Esophagus squamous epithelium (tissue), 5 donors: ENCODE measurements at places on chromosomes 5 and 9.

DNA sequence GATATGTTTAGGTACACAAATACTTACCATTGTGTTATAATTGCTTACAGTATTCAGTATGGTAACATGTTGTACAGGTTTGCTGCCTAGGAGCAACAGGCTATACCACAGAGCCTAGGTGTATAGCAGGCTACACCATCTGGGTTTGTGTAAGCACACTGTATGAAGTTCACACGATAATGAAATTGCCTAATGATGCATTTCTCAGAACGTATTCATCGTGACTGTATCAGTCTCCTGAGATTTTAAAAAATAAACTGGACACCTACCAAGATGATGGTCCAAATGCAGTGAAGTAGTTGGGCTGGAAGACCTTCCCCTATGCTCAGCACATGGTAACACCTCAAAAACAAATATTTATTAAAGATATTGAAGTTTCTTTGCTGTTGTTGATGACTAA lies 103.3 kb upstream of the NFIB start:
- no peak for DNase-seq

GRCh38 chr5:125634216-125634835 lies 788.9 kb upstream of the GRAMD2B start:
- no peak for DNase-seq

DNA sequence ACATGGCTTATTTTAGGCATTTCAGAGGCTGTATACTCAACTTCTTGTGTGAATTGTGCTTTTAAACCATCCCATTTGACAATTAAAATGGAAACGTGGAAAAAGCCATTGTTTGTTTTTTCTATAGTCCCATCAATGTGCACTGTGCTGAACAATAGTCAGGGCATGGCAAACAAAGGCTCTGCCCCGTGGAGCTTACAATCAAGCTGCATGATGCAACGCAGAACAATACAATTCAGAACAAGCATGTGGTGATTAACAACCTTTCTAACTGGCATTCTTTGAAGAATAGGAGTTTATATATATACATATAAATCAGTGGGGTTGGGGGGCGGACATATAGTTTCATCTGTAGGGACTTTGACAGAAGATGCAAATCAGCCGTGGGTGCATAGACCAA lies 2125.4 kb upstream of the WWC1 start:
- no peak for DNase-seq

GRCh38 chr5:103264508-103264907 lies 5.9 kb downstream of the MACIR start:
- no peak for DNase-seq

GRCh38 chr5:3359642-3360041 lies 236.0 kb upstream of the IRX1 start:
- DNase-seq, result no peak

GRCh38 chr5:157108976-157109375 lies at the start of gene HAVCR2:
Gene HAVCR2 (minus strand): TSS chr5:157109044. CDS start chr5:157108983, 61 bp downstream.
- DNase-seq, result no peak

- no peak for DNase-seq
Measured at GRCh38 chr5:82445726-82446335, 167.7 kb upstream of the RPS23 start.

GRCh38 chr5:178231539-178232123 lies 971 bp downstream of the PHYKPL start:
- no peak for DNase-seq

DNA sequence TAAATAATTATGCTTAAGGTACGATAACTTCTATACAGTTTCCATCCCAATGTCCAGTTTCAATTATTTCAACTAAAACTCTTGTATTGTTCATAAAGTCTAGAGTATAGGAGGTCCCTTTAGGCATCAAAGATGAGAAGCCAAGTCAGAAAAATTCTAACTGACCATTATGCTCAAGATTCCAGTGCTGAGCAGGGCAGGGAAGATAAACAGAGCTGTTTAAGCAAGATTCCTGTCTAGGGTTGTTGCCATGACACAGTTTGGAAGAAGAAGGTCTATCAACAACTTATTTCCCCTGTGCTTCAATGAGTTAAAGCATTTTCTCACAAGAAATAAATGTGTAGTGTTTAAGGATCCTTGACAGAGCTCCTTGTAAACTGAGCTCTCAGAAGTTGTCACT lies 48.9 kb upstream of the MTAP start:
- no peak for DNase-seq

GRCh38 chr5:98309785-98310598 lies 463.5 kb upstream of the RGMB start:
- DNase-seq, result no peak

DNA sequence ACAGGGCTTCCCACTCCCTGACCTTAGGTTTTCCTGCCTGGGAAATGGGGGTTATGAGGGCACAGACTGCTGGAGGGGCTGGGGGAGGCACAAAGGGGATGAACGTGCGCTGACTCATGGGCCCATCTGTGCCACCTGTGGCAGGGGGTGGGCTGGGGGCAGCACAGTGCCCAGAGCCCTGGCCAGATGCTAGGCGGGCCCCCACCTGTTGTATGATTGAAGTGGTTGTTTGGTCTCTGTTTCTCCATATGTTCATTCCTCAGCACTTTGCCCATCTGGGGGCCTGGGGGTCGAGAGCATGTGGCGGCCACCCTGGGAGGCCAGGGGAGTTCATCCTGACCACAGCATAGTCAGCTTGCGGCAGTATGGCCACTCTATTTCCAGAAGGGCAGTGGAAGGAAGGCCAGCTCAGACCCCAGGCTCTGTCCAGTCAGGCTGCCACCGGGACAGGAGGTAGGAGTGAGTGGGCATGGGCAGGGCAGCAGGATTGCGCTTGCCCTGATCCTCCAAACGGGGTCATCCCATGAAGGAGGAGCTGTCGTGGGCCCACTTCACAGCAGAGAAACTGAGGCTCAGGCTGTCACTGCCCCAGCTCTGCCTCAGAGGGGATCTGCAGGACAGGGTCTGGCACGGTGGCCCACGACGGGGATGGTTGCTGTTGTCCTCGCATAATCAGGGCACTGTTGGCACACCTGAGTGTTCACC lies 841 bp upstream of the NINJ1 start:
- no peak for DNase-seq

DNA sequence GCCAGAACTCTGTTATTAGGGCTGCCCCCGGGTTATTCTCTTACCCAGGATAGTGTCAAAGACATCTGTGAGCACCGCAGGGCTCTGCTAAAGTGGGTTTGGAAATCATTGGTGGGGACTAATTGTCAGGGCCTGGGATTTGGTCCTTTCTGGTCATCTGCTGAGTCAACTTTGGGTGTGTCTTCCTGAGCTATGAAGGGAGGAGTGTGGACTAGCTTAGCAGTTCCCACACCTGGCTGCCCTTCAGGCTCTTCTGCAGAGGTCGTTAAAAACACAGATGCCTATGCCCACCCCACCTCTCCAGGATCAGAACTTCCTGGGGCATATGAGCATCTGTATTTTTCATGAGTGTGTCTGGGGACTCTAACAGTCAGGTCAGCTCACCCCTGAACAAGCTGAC lies 352.2 kb downstream of the SLIT3 start:
- no peak for DNase-seq

DNA sequence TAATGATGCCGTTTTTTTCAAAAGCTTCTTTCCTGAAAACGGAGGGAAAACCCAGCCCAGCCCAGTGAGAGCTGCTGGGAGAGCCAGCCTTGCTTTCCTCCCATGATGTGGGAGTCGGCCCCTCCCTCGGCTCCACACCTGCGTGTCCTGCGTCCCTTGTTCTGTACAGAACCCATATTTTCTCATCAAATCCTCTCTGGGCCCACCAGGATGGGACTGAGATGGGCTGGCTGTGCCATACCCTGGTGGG lies 8.9 kb downstream of the FLT4 start:
- DNase-seq, result no peak

DNA sequence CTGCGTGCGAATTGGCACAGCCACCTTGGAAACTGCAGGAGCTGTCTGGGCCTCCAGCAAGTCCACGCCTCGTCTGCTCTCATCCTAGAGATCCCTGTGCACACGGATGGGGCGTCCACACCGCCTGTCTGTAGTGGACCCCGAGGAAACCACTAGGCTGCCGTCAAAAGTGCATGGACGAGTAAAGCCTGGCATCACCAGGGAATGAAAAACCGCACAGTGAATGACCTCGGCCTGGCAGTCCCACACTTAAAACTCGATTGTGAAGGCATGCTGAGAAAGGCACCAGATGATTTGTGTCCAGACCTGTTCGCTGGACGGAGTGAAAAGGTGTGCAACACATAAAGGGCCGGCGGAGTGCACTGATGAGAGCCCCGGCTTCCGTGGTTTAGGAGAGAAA lies 50.8 kb downstream of the MRPL36 start:
- DNase-seq, result no peak

- no peak for DNase-seq
Measured at GRCh38 chr9:20624201-20625002, 2.1 kb upstream of the MLLT3 start.

DNA sequence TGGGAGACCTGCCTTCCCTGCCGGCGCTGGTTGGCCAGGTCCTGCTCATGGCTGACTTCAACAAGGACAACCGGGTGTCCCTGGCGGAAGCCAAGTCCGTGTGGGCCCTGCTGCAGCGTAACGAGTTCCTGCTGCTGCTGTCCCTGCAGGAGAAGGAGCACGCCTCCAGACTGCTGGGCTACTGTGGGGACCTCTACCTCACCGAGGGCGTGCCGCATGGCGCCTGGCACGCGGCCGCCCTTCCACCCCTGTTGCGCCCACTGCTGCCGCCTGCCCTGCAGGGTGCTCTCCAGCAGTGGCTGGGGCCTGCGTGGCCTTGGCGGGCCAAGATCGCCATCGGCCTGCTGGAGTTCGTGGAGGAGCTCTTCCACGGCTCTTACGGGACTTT lies 10.6 kb downstream of the DIPK1B start:
- no peak for DNase-seq

DNA sequence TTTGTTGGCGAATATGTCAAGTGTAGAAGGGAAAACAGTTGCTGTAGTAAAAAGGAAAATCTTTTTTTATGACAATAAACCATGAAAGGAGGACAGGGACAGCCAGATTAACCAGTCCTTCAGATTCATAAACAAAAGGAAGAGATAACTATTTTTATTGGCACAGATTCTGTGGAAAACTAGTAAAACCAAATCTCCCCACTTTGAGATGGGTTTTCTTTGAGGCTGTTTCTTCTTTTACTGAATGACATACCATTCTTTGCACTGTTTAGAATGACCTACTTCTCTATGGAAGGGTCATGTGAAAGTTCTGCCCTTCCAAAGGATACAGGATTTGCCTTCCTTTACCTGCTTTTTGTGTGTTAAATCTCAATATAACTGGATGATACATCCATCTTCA lies 13.7 kb downstream of the CAST start:
- no peak for DNase-seq

DNA sequence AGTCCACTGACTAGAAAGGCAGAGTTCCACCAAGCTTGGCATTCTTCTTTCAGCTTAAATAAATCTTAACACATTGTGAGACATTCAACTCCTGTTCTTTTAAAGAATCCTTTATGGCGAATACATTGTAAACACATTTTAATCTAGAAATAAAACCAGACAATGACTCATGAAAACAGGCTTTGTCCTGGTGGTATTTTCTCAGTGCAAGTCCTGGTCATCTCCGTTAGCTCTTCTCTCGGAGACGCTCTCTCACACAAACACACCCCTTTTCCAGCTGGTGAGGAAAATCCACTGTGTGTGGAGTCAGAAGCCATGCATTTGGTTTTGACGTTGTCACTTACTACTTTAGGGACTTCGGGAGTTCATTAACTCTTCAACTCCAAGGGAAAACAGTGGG lies 140.4 kb downstream of the AUH start:
- no peak for DNase-seq

DNA sequence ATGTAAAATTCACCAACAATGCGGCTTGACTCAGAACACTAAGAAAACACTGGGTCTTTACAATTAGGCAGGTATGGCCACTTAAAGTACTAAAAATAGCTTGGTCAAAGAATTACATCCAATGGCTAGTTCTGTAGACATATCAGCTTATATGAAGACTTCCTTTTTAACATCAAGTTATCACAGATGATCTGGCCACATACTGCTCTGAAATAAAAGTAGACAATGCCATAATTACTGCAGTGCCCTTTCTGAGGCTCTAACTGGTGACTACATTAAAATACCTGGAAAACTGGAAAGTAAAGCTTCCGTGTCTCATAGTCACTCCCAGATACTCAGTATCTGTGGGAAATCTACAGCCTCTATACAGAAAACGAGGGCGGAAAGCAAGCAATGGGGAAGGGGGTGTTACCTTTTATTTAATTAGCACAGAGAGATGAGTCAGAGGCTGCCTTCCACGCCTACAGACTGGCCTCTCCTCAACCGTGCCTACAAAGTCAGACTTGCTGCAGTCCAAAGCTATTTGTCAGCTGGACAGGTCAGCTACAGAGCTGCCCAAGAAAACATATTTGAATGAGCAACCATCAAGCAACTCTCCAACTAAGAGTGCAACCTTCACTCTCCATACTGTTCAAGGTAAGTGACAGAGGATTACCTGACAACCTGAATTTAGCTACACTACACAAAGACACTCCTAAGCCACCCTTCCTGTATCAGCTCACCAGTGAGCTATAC lies 8.7 kb downstream of the SERINC5 start:
- DNase-seq, result no peak

GRCh38 chr9:131275332-131276093 lies 797 bp downstream of the FAM78A start:
- no peak for DNase-seq

DNA sequence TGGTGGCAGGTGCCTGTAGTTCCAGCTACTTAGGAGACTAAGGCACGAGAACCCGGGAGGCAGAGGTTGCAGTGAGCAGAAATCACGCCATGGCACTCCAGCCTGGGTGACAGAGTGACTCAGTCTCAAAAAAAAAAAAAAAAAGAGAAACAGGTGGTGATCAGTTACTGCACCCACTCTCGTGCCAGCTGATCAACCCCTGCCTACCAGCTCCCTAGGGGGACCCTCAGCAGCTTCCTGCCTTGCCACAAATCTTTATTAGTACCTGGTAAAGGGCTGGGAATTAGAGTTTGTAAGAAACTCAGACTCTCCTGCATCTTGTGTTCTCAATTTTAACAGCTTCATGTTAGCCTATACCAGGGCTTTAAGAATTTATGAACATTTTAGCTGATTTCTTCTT lies 914.9 kb downstream of the EFNA5 start:
- DNase-seq, result no peak

DNA sequence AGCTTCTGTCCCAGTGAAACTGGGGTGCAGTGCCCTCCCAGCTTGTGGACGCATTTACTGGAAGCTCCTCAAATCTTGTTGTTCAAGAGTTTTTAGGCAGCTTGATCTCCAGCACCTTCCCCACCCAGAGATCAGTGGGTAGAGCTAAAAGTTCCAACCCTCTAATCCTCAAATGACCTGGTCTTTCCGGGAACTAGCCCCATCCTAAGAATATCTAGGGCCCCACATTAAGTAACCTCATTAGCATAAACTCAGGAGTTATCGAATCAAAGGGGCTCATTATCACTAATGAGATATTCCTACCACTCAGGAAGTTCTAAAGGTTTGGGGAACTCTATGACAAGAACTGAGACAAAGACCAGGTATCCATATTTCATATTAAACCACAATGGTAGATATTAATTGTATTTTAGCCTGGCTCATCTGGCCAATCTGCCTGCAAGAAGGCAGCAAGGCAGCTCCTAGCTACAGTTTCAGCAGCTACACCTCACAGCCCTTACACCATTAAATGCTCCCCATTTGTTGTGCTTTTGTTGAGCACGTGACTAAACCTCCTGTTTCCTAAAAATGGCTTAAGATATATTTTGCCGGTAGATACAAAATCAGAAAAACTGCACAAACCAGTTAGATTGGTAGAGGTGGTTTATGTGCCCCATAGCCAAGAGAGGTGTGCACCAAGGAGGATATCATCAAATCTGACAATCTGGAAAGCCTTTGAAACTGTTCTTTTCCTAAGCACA lies 24.6 kb upstream of the SLC22A5 start:
- no peak for DNase-seq

- DNase-seq, result no peak
Measured at GRCh38 chr5:143986516-143987212, 174.7 kb downstream of the HMHB1 start.

GRCh38 chr9:136881691-136882108 lies 4.6 kb upstream of the TRAF2 start:
- no peak for DNase-seq
